Sigmoid colon (tissue), 7 donors: ENCODE measurements at places on chromosomes 16 and 17. TPM values are rescaled to one million over a fixed set of nuclear protein-coding genes. Genes with fewer than 3 reads are reported as not detected.

The CTF1 gene
- 6.9 TPM for total RNA-seq

- no peak overlapping the region for H3K4me3 ChIP-seq
- H3K36me3 ChIP-seq = peaks cover 29% of the 10 kb centered on the region
- no peak overlapping the region for H3K27ac ChIP-seq
- peaks cover 10% of the 10 kb centered on the region for H3K4me1 ChIP-seq
- DNase-seq = no peak
Observed at GRCh38 chr16:57473176-57473840, 10.8 kb downstream of the POLR2C start.

DNA sequence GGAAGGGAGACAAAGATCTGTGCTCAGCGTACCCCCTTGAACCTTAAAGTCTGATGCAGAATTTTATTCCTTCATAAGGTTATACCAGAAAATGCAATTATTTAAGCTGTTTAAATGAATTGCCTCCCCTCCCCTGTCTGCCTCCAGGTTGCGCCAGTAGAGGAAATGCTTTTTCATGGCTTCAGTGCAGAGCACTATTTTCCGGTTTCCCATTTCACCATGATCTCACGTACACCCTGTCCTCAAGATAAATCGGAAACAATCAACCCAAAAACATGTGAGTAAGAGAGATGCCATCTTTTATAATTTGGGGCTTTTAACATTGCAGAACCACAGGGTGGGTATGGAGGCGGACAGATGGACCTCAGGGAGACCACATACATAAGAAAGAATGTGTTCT, 15.5 kb downstream of the IQCK start:
- H3K36me3 ChIP-seq = peaks cover 20% of the 10 kb centered on the region
- no peaks in the 10 kb centered on the region for H3K27me3 ChIP-seq
- no peaks in the 10 kb centered on the region for H3K4me1 ChIP-seq
- H3K27ac ChIP-seq = no peak overlapping the region
- no peak overlapping the region for H3K4me3 ChIP-seq

The SECTM1 gene
- total RNA-seq = 56.9 TPM
